ENCODE measurements at places on chromosomes 7 and 10.

DNA sequence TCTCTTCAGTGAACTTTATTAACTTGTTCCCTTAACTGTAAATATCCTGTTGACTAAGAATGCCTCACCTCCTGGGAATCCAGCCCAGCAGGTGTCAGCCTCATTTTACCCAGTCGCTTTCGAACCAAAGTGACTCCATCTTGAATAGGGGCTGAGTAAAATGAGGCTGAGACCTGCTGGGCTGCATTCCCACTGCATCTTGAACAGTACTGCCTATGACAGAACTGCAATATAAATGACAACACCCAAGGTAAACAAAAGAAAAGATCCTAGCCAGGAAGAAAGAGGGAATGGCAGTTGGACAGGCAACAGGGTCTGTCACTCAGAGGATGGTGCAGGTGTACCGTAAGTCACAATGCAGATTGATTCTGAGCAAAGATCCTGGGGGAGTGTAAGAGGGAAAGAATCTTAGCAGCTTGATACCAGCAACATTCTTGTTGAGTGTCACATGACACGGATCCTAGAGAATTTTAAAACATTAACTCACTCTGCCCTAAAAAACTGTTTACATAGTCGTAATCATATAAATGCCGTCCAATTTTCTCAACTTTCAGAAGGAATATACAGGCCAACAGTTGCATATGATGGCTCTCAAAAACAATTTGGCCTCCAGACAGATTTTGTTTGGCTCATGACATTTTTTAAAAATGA, 4.4 kb upstream of the FAM107B start:
- DNase-seq = no peak

- DNase-seq = no peak
These were observed 121.9 kb downstream of the WNT2 start for GRCh38 chr7:117200786-117201458.

GRCh38 chr7:96297876-96298275, 24.0 kb downstream of the SLC25A13 start:
- no peak for DNase-seq

DNA sequence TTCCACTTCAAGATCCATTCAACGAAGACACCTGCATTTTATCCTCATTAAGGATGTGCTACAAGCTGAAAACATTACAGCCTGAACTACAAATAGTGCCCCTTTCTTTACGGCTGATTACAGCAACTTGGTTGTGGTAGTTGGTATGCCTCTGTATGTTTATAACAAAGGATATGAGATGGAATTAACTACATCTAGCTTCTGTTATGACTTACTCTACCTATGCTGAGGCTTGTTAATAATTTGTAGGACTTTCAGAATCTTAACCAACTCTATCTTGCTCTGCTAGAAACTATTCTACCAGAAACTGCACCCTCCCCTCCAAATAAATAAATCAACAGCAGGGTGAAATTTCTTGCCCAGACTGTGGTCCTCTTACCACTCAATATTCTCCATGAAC, 448.1 kb downstream of the GRM8 start:
- DNase-seq = no peak

DNA sequence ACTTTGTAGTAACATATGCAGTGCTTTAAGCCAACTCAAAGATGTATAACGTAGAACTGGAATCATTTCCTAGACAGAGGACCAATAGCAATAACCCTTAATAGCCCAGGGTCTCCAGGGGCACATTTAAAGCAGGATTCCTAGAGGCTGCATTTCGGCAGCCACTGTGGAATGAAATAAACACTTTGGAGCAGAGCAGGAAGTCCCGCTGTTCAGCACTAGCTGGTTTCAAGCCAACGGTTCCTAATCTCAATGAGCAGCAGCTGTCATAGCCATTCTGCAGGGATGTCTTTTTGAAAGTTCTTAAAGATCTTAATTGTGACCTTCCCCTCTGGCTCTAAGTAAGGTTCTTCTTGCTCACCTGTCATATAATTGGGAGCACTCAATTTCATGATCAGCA, 18.4 kb upstream of the MACROH2A2 start:
- DNase-seq = no peak

DNA sequence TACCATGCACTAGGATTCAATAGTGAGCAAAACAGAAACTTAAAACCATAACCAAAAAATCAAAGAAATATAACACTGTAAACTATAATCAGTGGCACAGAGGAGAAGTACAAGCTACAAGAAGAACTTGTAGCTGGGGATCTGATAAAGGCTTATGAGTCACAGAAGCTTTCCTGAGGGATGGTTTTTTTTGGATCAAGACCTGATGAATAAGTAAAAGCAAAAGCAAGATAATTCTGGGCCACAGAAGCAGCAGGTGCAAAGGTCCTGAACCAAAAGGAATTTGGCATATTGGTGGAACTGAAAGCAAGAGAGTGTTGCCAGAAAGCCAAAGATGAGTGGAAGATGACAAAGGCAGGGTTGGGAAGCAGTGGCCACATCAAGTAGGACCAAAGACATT, 37.4 kb upstream of the BET1 start:
- DNase-seq = peak; percentile 42

DNA sequence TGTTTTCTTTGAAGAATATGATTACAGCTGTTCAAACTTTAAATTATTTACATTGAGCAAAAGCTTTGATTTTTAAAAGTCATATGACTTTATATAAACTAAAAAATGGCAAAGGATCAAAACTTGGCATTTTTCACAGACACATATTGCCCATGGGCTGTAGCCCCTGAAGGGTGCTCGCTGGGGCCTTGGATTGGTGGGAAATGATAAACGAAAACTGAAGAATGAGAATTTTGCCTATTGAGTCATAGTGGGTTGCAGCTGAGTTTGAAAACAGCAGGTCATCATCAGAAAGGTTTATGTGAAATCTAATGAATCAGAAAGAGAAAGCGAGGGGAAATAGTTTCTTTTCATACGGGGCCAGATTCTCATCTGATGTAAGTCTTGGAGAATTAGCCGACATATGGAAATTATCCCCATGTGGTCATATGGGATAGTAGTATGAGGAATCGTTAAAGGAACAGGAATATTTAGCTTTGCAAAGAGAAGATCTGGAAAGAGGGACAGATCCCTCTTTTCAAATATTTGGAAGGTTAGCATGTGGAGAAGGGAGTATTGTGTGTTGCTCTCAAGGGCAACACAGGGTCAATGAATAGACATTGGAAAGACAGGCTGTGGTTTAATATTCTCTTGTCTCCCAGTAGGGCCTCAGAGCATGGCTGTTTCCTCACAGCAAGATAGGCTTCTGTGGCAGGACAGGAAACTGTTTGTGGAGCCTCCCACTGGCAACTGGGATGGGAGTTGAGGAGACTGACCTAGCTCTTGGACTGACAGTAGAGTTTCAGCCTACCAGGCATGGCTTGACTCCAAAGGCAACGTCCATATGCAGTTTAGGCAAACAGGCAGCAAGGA, 119.0 kb downstream of the FZD1 start:
- DNase-seq = no peak

DNA sequence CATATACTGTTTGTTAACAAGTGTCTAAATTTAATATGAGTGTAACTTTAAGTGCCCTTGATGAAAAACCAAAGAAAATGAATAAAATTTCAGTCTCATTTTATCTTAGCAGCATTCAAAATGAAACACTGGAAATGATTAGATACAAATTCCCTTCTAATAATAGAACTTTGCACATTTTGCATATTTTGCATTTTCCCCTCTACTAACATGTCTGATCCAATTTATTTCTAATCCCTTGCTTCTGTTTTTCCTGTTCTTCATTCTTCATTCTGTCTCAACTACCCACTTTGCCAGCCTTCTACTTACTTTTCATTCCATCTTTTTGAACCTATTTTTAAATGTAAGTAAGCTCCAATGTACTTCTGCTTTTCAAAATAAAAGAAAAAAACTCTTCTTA, 42.7 kb upstream of the SEMA3D start:
- DNase-seq = no peak

GRCh38 chr10:15230257-15230656, 61.8 kb upstream of the NMT2 start:
- DNase-seq = no peak

GRCh38 chr10:88792661-88793060, 9.9 kb upstream of the LIPM start:
- peak; percentile 72 for DNase-seq

- no peak for DNase-seq
These were observed 3.8 kb downstream of the PYROXD2 start for GRCh38 chr10:98411166-98411565.

DNA sequence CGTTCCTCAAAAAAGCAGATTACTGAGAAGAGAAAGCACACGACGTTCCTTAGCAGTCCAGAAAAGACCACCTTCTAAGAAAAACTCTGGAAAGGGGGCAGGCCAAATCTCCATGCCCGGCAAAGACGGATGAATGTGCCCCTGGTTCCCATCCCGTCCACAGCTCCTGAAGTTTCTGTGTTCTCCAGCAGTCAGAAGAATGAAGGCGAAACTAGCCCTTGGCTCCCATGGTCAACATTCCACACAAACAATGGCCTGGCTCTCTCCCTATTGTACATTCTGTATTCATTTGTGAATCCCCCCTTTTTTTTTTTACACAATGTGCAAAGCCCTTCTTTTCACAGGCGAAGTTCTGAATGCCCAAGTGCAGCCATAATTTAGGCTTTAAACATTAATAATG, 5.3 kb downstream of the CTBP2 start:
- no peak for DNase-seq

DNA sequence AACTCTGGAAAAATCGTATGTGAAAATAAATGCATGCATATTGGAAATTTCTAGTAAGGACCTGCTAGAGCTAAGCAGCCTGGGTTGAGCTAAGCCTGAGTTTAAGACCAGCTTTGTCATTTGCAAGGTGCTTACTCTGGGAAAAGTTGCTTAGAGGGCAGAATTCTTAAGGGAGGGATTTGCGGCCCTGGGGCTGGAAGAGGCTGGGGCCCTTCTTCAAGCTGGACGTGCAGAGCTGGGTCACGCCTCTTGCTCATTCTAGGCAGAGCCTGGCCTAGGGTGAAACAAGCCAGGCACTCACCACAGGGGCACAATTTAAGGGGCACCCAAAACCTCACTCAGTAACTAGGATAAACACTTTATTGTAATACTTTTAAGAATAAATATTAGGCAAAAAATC, 137.2 kb downstream of the ARHGAP22 start:
- DNase-seq = no peak

DNA sequence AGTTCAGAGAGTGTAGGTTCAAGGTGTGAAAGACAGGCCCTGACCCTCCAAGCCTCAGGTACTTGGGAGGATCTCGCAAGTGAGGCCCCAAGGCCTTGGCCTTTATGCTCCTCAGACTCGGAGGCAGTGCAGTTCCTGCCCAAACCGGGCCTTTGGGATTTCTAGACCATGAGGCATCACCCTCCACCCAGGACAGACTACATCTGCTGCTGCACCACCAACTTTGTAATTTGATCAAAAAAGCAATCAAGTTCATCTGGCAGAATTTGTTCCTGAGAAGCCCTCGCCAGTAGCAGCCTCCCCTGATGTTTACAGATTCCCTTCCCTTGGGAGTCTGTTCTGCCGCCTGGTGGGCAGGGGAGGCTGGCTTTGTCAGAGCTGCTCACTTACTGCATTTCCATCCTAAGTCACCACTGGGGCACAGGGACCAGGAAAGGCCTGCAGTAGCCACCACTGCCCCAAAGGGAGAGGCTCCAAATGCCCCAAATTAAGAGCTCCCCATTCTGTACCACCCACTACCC, 2.1 kb downstream of the CAMK2G start:
- DNase-seq = no peak

GRCh38 chr7:51589111-51589510, 272.5 kb upstream of the COBL start:
- no peak for DNase-seq

DNA sequence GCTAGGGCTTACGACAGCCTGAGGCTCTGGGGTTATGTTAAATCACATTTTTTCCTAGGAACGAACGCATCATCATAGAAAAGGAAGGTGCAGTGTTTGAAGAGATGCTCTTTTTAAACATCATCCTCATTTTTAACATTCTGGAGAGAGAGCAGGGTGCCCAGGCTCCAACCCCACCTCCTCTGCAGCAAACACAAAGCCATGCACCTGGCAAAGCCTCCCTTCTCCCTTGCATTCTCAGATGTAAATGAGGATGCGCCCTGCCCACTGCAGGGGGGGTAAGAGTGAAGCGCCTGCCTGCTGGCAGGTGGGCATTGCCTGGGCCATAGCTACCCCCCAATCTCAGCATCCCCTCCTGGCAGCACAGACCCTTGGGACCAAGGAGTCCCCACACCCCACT, 92.4 kb downstream of the PTPRN2 start:
- no peak for DNase-seq

- no peak for DNase-seq
These were observed 304.9 kb downstream of the CDC14C start for GRCh38 chr7:49229246-49229645.

GRCh38 chr7:99028261-99028973, 115.5 kb downstream of the SMURF1 start:
- no peak for DNase-seq

DNA sequence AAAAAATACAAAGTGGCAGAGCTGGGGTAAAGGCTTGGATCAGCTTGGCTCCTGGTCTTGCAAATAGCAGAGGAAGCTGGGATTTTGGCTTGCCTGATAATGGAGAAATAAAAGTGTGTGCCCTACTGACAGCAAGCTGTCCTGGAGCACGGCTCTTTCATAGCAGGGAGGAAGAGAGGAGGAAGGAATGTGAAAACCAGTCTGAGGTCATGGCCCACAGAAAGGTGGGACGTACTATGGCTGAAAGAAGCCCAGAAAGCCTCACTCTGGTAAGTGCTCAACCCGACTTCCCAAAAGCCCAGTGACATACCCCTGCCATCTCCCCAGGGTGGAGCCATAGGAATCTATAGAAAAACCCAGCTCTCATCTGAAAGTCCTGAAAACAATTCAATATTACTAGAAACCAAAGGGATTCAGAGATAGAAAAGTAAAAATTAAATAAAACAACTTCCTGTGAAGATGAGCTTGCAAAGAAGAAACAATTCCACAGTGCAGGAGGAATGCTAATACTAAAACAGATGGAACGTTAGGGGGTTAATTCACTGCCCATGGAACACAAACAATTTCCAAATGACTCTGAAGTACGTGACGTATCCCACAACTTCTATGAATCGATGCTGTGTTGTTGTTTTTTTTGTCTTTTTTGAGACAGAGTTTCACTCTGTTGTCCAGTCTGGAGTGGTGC, 246.7 kb upstream of the PTN start:
- DNase-seq = no peak

DNA sequence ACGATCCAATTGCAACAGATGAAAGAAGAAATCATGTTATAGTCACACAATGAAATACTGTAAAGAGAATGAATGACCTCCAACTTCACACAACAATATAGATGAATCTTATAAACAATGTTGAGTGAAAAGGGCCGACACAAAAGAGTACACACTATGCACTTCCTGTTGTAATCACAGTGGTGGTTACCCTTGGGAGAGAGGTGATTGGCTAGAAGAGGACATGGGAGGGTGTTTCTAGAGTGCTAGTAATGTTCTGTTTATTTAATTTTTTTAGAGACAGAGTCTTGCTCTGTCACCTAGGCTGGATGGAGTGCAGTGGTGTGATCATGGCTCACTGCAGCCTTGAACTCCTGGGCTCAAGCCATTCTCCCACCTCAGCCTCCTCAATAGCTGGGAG, 82.5 kb downstream of the NDUFB2 start:
- DNase-seq = no peak

- DNase-seq = no peak
These were observed 30.4 kb upstream of the PDGFA start for GRCh38 chr7:549891-550625.

GRCh38 chr7:126570845-126571244, 681.9 kb downstream of the GRM8 start:
- DNase-seq = no peak

All from mammary epithelial cell (primary cell).